Chondrocyte (in vitro differentiated cells): ENCODE measurements at places on chromosomes 5 and 9. TPM values are rescaled to one million over a fixed set of nuclear protein-coding genes. Genes with fewer than 3 reads are reported as not detected.

The MIGA2 gene
- total RNA-seq, result 19.7 to 26.7 TPM (median 22.0 TPM) in 3 replicates

DNA sequence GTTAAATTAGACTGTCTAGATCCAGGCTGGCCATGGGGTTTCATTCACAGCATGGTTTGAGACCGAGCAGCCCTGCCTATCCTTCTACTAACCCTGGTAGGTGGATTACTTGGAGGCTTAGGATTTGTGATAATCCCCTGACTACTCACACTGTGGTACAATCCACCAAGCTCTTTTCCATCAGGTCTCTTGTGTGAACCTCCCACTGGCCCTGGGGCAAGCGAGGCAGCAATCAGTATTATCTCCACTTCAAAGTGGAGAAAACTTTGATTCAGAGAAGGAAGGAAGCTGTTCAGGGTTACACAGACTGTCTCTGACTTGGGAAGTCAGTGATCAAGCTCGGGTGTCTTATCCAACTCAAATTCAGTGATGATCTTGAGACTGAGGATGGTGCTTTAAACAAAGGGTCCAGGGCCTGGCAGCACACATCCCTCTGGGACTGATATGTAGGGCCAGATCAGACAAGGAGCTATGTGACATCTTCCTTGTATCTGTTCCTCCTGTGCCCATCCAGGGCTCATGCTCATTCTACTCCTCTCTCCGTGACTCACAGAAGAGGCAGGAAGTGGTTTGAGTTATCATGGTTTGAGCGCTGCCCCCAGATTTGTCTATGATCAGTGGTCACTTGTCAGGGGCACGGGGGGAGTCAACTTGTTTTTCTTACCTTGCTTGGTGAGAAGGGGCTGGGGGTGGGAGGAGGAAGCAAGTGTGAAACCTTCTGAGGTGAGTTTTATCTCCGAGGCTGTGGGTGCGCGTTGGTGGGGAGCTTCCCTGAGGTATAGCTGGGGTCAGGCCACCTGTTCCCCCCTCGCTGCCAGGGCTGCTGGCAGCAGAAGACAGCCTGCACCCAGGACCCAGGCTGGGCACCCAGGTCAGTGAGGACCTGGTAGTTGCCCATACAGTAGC, 48.6 kb downstream of the RGS3 start:
- peak; percentile 21 for DNase-seq

DNA sequence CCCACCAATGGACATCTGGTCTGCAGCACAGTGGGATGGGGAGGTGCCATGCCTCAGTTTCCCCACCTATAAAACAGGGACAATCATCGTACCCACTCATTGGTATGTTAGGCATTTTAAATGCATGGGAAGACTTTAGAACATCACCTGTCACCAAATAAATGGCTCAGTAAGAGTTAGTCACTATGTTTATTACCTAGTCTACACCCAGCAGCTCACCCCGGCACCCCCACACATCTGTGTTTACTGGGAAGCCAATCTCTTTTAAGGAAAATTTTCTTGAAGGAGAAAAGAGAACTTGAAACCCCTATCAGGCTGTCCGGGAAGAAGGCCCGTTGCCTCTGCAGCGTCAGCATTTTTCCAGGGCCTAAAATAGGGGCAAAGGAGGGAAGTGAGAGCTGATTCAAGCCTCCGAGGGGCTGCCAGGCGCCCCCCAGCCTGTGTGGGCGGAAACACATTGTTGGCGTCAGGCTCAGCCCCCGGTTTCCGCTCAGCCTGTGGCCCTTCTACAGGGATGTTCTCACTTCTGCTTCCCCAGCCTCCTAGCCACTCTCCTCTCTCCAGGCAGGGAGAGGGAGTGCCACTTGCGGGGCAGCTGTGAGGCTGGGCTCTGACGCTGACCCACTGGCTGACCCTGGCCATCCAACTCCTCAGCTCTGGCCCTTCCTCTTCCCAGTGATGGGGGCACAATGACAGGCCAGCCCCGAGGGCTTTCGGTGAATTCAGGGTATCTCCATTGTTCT, 4.6 kb downstream of the CSF1R start:
- no peak for DNase-seq

GRCh38 chr5:37568018-37568753, 189.1 kb downstream of the WDR70 start:
- no peak for DNase-seq

DNA sequence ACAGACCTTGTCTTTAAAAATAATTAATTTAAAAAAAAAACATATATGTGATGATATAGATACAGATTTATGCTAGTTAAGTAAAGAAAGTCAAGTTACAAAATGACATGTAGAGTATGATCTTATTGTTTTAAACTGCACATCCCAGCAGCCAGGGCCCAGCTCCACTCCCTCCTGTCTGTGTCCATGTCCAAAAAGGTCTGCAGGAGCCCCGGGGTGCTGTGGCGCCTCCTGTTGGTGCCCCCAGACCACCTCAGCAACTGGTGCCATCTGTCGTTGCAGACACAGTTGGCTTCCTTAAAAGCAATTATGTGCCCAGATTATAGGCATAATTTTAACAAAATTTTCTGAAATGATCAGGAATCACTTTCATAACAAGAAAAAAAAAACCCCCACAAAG, 33.3 kb downstream of the IPPK start:
- no peak for DNase-seq

DNA sequence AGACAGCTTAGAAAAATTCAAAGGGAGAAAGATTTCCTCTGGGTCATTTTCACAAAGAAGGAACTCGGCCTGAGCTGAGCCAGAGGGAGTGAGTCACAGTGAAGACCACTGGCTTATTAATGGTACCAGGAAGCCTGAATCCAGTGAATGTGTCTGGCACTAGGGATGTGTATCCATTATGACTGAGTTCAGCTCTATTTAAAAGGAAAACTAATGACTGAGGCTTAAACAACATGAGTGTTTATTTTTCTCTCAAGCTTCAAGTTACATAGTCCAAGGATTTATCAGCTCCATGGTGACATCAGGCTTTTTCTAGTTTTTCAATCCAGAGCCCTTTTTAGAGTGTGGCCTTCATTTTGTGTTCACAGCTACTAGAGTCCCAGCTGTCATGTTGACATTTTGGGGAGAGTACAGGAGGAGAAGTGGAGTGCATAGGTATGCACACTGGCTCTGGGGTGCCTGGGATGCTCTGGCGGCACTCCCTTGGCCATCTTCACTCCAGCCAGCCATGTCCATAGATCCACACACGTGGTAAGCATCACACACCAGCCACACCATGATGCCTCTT, 159.5 kb upstream of the ERCC6L2 start:
- no peak for DNase-seq

DNA sequence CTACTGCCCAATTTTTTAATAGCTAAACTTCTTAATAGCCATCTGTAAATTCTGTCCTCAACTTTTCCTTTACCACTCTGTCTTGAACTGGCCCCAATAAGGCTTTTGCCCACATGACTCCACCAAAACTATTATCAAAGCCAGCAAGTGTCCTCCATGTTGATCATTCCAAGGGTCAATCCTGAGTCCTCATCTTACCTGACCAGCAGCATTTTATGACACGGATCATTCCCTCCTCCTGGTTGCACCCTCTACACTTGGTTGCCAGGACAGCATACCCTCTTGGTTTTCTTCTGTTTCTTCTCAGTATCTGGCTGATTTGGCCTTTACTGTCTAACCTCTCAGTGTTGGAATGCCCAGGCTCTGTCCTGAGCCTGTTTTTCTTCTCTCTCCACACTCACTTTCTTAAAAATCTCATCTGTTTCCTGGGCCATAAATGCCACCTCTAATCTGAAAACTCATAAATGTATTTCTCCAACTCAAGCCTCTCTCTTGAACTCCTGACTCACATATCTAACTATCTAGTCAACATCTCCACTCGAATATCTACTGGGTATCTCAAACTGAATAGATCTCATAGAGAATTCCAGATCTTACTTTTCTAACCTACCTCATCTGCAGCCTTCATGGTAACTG, 40.0 kb upstream of the CDC42SE2 start:
- DNase-seq, result no peak

DNA sequence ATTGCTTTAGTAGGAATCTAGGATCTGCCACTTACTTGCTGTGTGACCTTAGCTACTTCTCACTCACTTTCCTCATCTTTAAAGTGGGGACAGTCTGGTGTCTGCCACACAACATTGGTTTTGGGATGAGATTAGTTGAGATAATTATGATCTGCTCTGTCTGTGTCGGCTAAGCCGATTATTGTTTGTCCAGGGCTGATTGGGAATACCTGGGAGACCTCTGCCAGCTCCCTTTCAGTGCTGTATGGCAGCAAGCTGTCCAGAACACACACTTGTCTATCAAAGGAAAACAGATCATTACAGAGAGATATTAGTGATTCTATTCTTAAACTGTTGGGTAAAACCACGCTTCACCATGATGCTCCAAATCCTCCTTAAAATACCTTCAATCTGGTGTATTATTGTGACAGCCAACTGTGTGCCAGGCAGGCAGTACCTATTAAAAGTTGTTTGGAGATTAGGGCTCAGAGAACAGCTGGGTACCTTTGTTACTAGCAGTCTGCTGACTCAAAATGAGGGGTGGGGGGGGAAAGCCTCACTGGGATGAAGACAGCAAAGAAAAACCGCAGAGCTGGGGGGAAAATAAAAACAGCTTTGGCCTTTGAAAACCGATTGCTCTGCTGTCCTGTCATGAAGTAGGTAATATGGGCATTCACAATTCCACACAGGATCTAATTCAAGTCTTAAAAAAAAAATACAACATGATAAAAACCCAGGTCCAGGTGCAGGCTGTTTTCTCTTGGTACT, 458.4 kb upstream of the C9orf72 start:
- no peak for DNase-seq

The SV2C gene
- total RNA-seq, result 0.02 TPM in 1 of 3 replicates, not detected in the others

The TBC1D2 gene
- total RNA-seq, result 24.3 to 30.8 TPM (median 24.5 TPM) in 3 replicates
